NCI-H2107 (cell line): ENCODE measurements at places on chromosomes 1 and 21.

DNA sequence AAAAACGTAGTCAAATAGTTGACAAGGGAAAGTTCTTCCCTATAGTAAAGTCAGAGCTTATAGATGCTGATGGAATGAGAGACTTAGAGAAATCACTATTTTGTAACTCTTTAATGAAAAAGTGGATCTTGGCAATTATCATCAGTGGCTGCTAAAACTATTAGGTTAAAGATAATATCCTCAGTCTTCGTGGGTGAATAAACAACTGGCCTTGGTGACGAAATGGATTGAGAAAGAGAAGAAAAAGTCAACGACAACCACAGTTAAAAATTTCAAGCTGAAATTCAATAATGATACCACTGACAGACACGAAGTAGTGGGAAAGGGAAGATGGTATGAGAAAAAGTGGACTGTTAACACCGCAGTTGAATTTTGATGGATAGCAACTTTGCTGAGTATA lies 90.0 kb upstream of the GNG4 start:
- DNase-seq = no peak

- no peak for DNase-seq
Measured at GRCh38 chr1:227919906-227920305, 27.8 kb downstream of the WNT9A start.

- no peak for DNase-seq
Measured at GRCh38 chr1:158586942-158587341, 7.2 kb upstream of the OR10X1 start.

- no peak for DNase-seq
Measured at GRCh38 chr1:206518743-206519142, 11.4 kb downstream of the RASSF5 start.

GRCh38 chr21:24011087-24011486 lies 1596.2 kb downstream of the MRPL39 start:
- no peak for DNase-seq

GRCh38 chr1:202648605-202649226 lies 61.5 kb downstream of the SYT2 start:
- DNase-seq = no peak

DNA sequence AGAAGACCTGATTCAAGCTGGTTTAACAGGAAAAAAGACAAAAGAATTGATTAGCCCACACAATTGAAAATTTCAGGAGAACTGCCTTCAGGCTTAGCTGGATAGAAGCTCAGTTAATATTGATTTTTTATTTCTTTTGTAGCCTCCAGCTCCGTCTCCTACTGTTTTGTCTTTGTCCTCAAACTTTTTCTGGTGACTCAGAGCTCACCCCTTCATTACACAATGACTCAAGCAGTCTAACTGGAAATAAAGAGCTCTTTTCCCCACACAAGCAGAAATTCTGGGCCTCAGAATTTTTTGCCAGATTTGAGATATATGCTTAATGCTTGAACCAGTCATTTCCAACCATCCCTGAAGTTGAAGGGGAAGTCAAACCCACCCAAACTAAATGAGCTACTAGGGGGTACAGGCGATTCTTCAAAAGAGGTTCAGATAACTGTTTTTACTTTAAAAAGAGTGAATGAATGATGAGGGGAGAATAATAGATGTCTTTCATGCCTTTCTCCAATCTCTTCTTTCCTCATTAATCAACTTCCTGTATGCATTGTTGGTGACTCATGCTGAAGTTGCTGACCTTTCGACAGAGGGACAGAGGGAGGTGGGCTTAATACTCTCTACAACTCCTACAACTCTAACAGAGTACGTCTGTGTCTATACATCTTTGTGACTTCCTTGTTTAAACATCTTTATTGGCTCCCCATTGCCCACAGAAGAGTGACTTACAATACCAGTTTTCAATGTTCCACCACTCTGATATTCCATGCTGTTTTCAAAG lies 6.2 kb upstream of the ACP6 start:
- DNase-seq = no peak

GRCh38 chr1:40272653-40273213 lies 14.7 kb downstream of the ZMPSTE24 start:
- no peak for DNase-seq

GRCh38 chr21:46475296-46475695 lies 16.6 kb downstream of the DIP2A start:
- DNase-seq = no peak

DNA sequence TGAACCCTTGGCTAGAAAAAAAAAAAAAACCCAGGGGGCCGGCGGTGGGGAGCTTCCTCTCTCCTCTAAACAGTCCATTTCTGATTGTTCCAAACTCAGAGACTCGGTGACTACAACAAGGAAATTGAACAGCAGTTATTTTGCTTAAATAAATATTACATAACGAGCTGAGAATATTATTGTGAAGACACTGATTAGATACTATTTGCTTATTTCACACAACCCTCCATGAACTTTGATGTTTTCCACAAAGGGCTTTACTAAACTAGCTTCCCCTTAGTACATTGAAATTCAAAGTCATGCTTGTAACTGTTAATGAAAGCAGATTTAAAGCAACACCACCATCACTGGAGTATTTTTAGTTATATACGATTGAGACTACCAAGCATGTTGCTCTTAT lies at the start of gene CFHR5:
TSS of gene CFHR5 (plus strand) at position 279 of the 400 bp plus-strand sequence. CDS start at position 388, 109 bp downstream.
- DNase-seq = no peak

DNA sequence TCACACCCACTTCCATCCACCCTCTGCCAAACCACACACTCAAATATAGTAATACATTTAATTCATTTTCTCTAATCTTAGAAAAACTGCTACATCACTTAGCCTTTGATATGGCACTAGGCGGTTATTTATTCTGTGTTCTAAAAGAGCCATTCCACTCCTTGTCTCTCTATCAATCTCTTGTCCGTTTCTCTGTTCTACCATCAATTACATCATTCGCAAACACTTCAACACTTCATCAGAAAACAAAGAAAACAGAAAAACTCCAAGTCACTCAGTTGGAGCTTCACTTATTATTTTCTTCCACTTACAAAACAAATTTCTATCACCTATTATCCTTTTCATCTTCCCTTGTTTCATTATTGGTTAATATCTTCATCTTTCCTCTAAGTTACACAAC lies 1523.0 kb downstream of the KCNT2 start:
- DNase-seq = no peak

GRCh38 chr21:44525391-44526095 lies 14.5 kb downstream of the KRTAP10-1 start:
- no peak for DNase-seq

GRCh38 chr21:36330904-36331303 lies 10.9 kb downstream of the MORC3 start:
- DNase-seq = no peak

GRCh38 chr1:29786195-29786594 lies 549.9 kb downstream of the PTPRU start:
- DNase-seq = no peak

DNA sequence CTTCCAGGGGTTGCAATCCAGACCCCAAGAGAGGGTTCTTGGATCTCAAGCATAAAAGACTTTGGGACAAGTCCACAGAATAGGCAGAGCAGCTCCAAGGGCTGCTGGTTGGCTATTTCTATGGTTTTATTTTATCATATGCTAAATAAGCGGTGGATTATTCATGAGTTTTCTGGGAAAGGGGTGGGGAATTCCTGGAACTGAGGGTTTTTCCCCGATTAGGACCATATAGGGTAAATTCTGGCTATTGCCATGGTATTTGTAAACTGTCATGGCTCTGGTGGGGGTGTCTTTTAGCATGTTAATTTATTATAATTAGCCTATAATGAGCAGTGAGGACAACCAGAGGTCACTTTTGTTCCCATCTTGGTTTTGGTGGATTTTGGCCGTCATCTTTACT lies 270.9 kb upstream of the PLXNA2 start:
- DNase-seq = no peak

GRCh38 chr1:93938461-93939145 lies 29.4 kb upstream of the GCLM start:
- no peak for DNase-seq

- DNase-seq = no peak
Measured at GRCh38 chr1:218661411-218661810, 316.3 kb downstream of the TGFB2 start.

- no peak for DNase-seq
Measured at GRCh38 chr1:40844079-40844478, 18.1 kb downstream of the CITED4 start.

DNA sequence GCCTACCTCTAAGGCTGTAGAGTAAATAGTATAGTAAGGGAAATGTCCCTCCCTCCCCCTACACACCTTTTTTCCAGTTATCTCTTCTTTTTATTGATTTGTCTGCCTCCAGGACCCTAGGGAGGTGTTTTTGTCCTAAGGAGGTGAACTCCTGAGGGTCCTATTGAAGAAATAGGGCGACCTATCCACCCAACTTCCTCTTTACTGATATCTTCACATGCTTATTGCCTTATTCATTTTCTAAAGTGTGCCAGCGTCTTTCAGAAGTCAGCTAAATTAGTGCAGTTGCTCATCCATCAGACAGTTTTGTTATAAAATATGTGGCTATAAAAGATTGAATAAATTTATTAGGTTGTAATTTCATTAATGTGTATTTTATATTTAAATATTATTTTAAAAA lies 5.9 kb downstream of the BACH1 start:
- no peak for DNase-seq

- no peak for DNase-seq
Measured at GRCh38 chr1:65174585-65174984, 26.6 kb downstream of the AK4 start.

DNA sequence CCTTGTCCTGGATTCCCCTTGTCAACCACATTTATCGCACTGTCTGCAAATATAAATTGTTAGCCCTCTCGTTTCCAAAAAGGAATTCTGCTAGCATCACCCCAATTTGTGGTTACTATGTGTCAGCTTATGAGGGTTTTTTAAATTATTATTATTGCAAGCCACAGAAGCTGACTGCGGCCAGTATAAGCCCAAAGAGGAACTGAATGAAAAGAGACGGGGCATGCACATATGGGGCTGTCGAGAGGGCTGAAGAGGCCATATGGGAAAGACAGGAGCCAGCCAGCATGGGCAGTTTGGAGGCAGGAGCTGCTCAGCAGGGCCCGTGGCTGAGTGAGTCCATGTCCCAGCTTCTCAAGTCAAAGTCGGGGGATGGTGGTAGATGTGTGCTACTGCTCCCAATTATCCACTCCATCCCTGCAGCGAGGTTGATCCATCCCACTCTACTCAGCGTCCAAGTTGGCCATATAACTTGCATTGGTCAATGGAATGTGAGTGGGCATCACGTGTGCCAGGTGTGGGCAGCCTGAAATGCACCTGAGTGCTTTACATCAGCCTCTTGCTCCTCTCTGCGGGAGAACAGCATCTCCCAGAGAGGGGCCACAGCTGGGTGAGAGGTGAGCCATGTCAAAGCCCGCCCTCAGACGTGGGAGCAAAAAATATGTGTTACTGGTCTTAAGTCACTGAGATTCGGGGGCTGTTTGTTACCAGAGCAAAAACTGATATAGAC lies 37.6 kb upstream of the LDLRAP1 start:
- no peak for DNase-seq

GRCh38 chr1:26574719-26575251 lies 45.2 kb downstream of the RPS6KA1 start:
- DNase-seq = no peak

GRCh38 chr1:39144924-39145323 lies 59.6 kb upstream of the MACF1 start:
- DNase-seq = no peak

DNA sequence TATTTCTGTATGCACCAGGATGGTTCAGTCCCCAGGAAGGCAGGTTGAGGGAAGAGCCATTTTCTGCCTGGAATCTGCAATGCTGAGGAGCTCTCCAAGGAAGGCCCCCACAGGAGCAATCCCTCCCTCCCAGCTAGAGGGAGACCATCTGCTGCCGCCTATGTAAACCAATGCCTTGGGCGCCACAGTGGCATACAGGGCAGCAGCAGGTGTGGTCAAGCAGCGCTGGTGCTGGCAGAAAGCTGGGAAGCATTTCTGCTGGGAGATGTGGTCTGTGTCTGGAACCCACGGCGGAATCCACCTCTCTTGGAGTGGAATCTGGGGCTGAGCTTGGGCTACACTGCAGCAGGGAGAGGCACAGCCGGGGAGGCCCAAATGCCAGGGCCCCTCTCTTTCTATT lies 283.3 kb downstream of the RRAGC start:
- no peak for DNase-seq
